HT-29 (cell line): ENCODE measurements at places on chromosomes 11 and 22. TPM values are rescaled to one million over a fixed set of nuclear protein-coding genes. Genes with fewer than 3 reads are reported as not detected.

Gene TNNT3
- total RNA-seq: 0.23 TPM in 1 of 2 replicates, not detected in the other

Gene MS4A7
- not detected in 2 replicates for total RNA-seq

Gene CDCA5
- 66.1 and 72.1 TPM in 2 replicates for total RNA-seq

DNA sequence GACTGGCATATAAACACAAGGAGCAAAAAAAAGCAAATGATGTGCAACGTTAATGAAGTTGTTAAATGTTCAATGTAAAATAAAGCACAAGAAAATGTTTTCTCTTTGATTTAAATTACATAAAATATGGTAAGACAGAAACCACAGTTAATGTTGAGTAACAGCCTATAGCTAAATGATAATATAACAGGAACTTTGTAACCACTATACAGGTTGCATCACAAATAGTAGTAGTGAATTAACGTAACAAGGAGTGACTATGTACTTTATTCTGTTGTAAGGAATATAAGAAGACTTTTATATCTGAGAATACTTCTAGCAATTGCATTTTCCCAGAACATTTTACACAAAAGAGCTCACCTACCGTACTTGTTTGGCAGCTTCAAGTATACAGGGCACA lies 16.9 kb downstream of the SAAL1 start:
- no peak for DNase-seq

Gene INS
- not detected in 2 replicates for total RNA-seq

Gene STX3
- total RNA-seq: 80.6 and 86.5 TPM in 2 replicates
